ENCODE measurements at places on chromosomes 4 and X.

DNA sequence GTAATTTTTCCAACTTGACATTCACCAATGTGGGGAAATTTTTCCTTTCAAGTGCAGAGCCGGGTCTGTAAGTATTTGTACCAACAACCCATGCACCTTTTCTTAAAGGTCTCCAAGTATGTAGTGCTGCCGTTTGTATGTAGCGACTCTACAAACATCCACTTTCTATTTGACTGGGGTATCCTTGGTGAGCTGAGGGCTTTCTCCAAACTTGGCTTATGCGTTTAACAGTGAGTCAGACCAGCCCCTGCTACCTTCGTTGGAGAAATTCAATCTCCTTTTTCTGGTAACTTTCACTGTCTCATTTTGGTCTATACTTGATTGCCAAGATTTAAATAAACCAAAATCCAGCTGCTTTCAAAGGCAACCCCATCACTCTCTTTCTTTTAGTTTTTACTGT is 34.9 kb downstream of the MGST2 start:
- DNase-seq, result no peak

DNA sequence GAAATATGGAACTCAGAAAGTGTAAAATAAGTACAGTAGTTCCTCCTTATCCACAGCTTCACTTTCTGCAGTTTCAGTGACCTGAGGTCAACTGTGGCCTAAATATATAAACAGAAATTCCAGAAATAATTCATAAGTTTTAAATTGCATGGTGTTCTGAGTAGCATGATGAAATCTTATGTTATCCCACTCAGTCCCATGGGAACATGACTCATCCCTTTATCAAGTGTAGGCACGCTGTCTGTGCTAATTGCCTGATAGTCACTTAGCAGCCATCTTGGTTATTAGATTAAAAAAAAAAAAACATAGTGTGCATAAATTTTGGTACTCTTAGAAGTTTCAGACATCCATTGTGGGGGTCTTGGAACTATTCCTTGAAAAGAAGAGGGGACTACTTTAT is 983.4 kb upstream of the ADGRL3 start:
- DNase-seq, result no peak

DNA sequence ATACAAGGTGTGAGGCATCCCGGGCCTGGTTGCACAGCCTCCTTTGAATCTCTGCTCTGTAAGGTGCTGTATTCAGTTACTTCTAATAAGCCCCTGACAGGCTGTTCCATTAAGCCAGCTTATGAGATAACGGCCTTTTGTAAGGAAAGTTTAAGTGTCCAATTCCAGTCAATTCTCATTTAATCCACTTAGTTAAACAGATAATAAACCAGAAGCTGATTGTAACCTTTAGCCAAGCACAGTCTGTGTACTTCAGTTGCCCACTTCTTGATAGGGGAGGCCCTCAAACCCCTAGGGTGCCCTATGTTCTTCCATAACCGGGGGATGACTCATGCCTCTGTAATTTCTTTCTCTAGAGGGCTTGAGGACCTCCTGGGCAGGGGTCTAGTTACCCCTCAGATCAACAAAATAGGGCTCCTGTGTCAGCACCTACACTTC is 63.4 kb downstream of the RASL11B start:
- DNase-seq, result no peak

DNA sequence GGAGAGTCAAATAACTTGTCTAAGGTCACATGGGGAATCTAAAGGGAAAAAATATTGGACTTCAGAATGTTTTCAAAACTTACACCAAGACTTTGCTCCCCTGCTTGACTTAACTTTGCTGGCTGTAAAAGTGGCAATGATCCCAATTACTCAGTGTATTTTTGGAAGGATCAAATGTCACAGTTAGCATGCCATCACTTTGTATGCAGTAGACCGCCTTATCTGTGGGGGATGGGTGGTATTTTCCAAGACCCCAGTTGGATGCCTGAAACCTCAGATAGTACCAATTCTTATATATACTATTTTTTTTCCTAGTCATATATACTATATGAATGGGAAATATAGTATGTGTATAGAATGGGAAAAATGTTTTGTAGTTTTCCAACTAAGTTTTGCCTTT is 53.4 kb downstream of the COL4A6 start:
- no peak for DNase-seq
